ENCODE measurements at places on chromosomes 3 and 15. TPM values are rescaled to one million over a fixed set of nuclear protein-coding genes. Genes with fewer than 3 reads are reported as not detected.

DNA sequence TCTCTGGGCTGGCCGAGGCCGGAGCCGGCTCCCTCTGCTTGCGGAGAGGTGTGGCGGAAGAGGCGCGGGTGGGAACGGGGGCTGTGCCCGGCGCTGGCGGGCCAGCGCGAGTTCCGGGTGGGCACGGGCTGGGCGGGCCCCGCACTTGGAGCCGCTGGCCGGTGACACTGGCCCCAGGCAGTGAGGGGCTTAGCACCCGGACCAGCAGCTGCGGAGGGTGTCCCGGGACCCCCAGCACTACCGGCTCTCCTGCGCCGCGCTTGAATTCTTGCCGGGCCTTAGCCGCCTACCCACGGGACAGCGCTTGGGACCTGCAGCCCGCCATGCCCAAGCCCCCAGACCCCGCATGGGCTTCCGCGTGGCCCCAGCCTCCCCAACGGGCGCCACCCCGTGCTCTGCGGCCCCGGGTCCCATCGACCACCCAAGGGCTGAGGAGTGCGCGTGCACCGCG lies 736.3 kb upstream of the ARRDC4 start:
- H3K36me3 ChIP-seq = no peaks in the 10 kb centered on the region
- H3K4me1 ChIP-seq = no peaks in the 10 kb centered on the region
- no peak overlapping the region for H3K27ac ChIP-seq
- no peaks in the 10 kb centered on the region for H3K27me3 ChIP-seq

- H3K36me3 ChIP-seq = peaks cover 17% of the 10 kb centered on the region
- H3K4me1 ChIP-seq = no peaks in the 10 kb centered on the region
- H3K27me3 ChIP-seq = no peaks in the 10 kb centered on the region
- DNase-seq = peak; percentile 19
- no peak overlapping the region for H3K27ac ChIP-seq
Observed at GRCh38 chr3:160413613-160414248, 14.3 kb downstream of the SMC4 start.

CNTN6 gene
- not detected for total RNA-seq

- no peaks in the 10 kb centered on the region for H3K27me3 ChIP-seq
- no peaks in the 10 kb centered on the region for H3K4me1 ChIP-seq
- H3K36me3 ChIP-seq = no peaks in the 10 kb centered on the region
- DNase-seq = no peak
- no peak overlapping the region for H3K4me3 ChIP-seq
Observed at GRCh38 chr15:29097168-29097567, 172.5 kb downstream of the NSMCE3 start.

TTC23 gene
- total RNA-seq = 7.8 TPM

- H3K36me3 ChIP-seq = no peaks in the 10 kb centered on the region
- H3K27ac ChIP-seq = no peak overlapping the region
- H3K27me3 ChIP-seq = no peaks in the 10 kb centered on the region
- peaks cover 72% of the 10 kb centered on the region for H3K4me1 ChIP-seq
- no peak overlapping the region for H3K4me3 ChIP-seq
Observed at GRCh38 chr3:5009506-5010109, 30.4 kb downstream of the BHLHE40 start.

AADAC gene
- total RNA-seq = 0.13 TPM

GRCh38 chr15:31255732-31256377 lies 70.8 kb upstream of the KLF13 start:
- H3K36me3 ChIP-seq = no peaks in the 10 kb centered on the region
- H3K4me1 ChIP-seq = peaks cover 38% of the 10 kb centered on the region
- no peak for DNase-seq
- peak overlapping the region; percentile 76 for H3K27ac ChIP-seq

IL17RE gene
- total RNA-seq = 0.51 TPM

POPDC2 gene
- total RNA-seq = 3.5 TPM

DNA sequence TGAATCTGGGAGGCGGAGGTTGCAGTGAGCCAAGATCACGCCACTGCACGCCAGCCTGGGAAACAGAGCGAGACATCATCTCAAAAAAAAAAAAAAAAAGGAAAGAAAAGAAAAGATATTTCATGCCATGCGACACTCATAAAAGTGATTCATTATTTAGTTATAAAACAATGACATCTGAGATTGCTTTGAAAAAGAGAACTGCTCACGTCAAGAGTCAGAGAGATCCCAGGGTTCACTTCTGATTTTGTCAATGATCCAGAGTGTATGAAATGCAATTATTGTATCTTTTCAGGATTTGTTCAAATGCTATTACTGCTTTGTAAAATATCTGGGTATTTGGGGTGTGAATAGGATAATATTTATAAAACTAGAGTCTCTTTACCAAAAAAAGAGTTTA lies 6.0 kb upstream of the SAMD7 start:
- no peak overlapping the region for H3K4me3 ChIP-seq
- no peak for DNase-seq
- H3K36me3 ChIP-seq = no peaks in the 10 kb centered on the region
- H3K27ac ChIP-seq = no peak overlapping the region

DNA sequence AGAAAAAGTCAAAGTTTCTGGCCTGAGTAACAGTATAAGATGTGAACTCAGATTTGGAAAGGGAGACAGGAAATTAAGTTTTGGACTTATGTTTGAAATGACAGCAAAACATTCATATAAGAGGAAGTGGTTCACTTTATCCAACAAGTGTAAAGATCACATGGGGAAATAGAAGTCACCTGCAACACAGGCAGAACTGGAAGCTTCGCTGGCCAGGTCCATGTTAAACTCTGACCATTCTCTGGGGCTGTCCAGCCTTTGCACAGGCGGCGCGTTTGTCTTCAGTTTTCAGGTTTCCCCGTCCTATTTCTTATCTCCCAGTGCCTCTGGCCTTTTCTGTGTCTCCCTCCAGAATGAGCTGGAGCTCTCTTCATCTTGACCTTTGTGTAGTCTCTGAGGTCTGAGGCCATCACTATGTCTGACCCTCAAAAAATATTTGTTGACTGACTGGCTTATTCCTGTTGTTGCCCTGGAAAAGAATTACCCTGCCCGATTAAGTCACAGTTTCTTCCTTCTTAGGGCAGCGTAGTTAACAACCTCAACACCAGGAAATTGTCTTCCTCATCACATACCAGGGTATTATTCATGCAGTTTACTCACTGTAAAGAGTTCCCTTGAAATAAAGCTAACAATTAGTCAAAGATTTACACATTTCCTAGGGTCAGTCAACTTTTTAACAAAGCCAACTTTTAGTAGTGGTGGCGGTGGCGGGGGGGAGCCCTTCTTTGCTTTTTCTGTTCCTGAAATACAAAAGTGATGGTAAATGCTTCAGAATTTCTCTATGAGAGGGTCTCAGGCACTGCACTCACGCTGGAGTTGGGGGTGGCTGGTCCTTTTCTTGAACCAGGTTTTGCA lies 959 bp upstream of the RASA2 start:
- DNase-seq = no peak
- H3K4me1 ChIP-seq = peaks cover 12% of the 10 kb centered on the region
- H3K27ac ChIP-seq = no peak overlapping the region
- H3K4me3 ChIP-seq = no peak overlapping the region
- H3K27me3 ChIP-seq = no peaks in the 10 kb centered on the region
- no peaks in the 10 kb centered on the region for H3K36me3 ChIP-seq

GRCh38 chr3:178350763-178351162 lies 185.5 kb upstream of the KCNMB2 start:
- 0 out of 2 replicates have a peak, but pooled peaks cover 3% of the 10 kb centered on the region for H3K27me3 ChIP-seq
- no peak overlapping the region for H3K4me3 ChIP-seq
- H3K27ac ChIP-seq = no peak overlapping the region
- no peak for DNase-seq
- no peaks in the 10 kb centered on the region for H3K4me1 ChIP-seq

MEX3B gene
- total RNA-seq = 0.90 TPM

ANKUB1 gene
- total RNA-seq = not detected

GRCh38 chr3:173939331-173939730 lies 541.8 kb downstream of the NLGN1 start:
- no peaks in the 10 kb centered on the region for H3K36me3 ChIP-seq
- no peaks in the 10 kb centered on the region for H3K4me1 ChIP-seq
- H3K27me3 ChIP-seq = no peaks in the 10 kb centered on the region
- no peak for DNase-seq
- H3K4me3 ChIP-seq = no peak overlapping the region

APH1B gene
- total RNA-seq = 11.5 TPM

DNA sequence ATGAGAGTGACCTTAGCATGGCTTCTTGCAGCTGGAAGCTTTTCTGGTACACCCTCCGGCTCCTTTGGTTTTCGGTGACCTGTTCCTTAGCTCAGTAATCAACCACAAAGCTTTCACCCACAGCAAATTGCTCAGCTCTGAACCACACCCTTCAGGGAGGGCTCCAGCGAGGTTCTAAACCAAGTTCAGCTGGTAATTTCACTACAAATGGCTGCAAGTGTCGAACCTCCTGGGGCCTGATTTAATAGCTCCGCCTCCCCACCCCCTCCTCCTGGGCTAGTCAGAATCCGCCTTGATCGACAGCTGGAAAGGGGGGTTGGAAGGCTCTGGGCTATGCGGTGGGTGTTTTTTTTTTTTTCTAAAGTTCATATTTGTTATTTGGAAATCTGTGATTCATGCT lies 150.9 kb upstream of the MCTP2 start:
- H3K36me3 ChIP-seq = no peaks in the 10 kb centered on the region
- H3K27ac ChIP-seq = no peak overlapping the region
- H3K4me1 ChIP-seq = no peaks in the 10 kb centered on the region
- H3K27me3 ChIP-seq = no peaks in the 10 kb centered on the region

DNA sequence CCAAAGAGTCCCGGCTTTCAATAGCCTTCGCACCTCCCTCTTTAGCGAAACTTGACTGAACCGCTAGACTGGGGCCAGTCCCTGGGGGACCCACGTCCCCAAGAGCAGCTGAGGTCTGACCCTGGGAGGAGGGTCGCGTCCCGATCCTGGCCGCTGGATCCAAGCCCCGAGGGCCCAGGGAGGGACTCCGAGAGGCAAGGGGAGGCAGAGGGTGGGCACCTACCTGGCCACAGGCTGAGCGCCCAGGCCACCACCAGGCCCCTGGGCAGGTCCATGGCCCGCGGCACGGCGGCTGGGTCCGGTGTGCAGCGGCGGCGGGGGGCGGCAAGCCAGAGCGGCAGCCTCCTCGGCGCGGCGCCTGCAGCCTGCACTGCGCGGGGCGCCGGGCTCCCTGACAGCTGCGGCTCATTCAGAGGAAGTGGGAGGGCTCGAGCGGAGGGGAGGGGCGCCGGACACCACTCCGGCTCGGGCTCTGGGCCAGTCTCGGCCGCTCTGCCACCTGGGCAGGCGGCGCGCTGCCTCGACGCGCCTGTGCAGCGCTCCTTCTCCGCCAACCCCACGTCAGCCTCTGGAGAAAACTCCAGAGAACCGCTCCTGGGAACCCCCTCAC lies at the start of gene ITGA11:
ITGA11 (minus strand) TSS at position 372 of the 610 bp plus-strand sequence; CDS start at position 275, 97 bp downstream.
- H3K4me3 ChIP-seq = no peak within 1 kb of the TSS
- no peaks in the 10 kb centered on the region for H3K36me3 ChIP-seq
- H3K27ac ChIP-seq = no peak within 1 kb of the TSS
- peaks cover 11% of the 10 kb centered on the region for H3K27me3 ChIP-seq

- H3K4me1 ChIP-seq = no peaks in the 10 kb centered on the region
- H3K36me3 ChIP-seq = no peaks in the 10 kb centered on the region
- H3K27ac ChIP-seq = no peak overlapping the region
- no peak overlapping the region for H3K4me3 ChIP-seq
- H3K27me3 ChIP-seq = no peaks in the 10 kb centered on the region
- DNase-seq = no peak
Observed at GRCh38 chr3:90054311-90054710, 946.9 kb downstream of the EPHA3 start.

GRCh38 chr3:20319551-20319950 lies 133.5 kb upstream of the SGO1 start:
- no peaks in the 10 kb centered on the region for H3K36me3 ChIP-seq
- H3K4me3 ChIP-seq = no peak overlapping the region
- H3K27me3 ChIP-seq = no peaks in the 10 kb centered on the region
- H3K27ac ChIP-seq = no peak overlapping the region
- H3K4me1 ChIP-seq = no peaks in the 10 kb centered on the region

TGM5 gene
- 5.6 TPM for total RNA-seq

DNA sequence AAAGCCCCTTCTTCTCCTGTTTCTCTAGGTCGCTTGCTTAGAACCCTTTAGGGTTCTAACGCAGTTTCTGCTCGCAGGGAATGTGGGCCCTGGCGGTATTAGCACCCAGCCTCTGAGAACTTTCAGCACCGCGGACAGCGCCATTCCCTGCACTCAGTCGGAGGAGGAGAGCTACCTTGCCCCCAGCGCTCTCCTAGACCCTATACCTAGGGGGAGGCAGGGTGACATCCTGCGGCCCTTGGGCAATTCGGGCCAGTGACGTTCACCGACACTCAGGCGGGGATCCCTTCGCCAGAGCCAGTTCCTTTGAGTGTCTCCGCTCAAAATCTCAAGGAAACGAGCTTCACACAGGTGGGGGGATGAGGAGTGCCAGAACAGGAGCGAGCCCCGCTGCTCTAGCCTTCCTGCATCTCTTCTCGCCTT lies 1.3 kb downstream of the SLC7A14 start:
- H3K4me1 ChIP-seq = no peaks in the 10 kb centered on the region
- H3K27ac ChIP-seq = no peak overlapping the region
- no peaks in the 10 kb centered on the region for H3K36me3 ChIP-seq
- H3K4me3 ChIP-seq = no peak overlapping the region
- no peak for DNase-seq
- peaks cover 2% of the 10 kb centered on the region for H3K27me3 ChIP-seq

CHAC1 gene
- total RNA-seq = 4.7 TPM

DNA sequence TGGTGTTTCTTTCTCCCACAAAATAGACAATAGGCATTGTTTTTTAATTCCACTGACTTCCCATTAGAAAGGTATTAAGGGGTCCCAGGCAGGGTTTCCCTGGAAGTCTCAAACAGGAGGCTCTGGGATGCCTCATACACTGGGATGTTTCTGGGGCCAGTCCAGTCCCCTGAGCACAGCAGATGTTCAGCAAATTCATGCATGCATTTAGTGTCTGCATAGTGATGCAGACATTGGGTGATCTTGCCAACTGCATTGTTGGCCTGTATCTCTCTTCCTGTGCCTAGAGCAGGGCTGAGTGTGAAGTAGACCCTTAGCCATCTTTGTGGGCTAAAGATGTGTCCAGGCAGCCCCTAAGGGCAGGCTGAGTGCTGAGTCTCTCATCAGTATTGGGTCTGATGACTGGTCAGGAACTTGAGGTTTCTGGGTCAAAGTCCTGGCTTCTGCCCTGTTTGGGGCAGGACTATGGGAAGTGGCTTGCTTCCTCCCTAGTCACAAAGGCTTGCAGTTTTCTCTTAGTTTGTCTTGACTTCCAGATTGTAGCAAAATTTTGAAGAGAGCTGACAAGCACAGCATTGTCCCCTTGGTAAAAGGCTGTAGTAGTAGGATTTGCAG lies 56.5 kb downstream of the BSN start:
- DNase-seq = no peak
- no peak overlapping the region for H3K4me3 ChIP-seq
- no peak overlapping the region for H3K27ac ChIP-seq
- H3K4me1 ChIP-seq = no peaks in the 10 kb centered on the region
- H3K36me3 ChIP-seq = no peaks in the 10 kb centered on the region
- 0 out of 2 replicates have a peak, but pooled peaks cover 3% of the 10 kb centered on the region for H3K27me3 ChIP-seq

DNA sequence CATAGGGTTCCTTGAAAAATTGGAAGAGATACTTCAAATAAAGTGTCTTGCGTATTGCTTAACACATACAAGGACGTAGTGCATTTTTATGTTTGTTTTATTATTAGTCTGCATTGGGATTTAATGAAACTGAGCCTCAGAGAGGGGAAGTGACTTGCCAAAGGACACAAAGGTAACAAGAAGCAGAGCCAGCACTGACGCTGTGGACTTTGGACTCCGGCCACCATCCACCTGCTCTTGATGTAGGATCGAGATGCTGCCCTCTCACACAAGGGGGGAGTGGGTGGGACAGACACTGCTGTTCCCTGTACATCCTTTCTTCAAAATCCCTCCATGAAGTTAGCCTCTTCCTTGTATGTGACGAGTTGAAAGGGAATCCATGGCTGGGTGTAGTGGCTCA lies 435.4 kb upstream of the RGMA start:
- no peak overlapping the region for H3K27ac ChIP-seq
- no peaks in the 10 kb centered on the region for H3K27me3 ChIP-seq
- no peaks in the 10 kb centered on the region for H3K4me1 ChIP-seq
- no peak overlapping the region for H3K4me3 ChIP-seq
- H3K36me3 ChIP-seq = no peaks in the 10 kb centered on the region

All from GM12878 (cell line).